Hippocampal formation (tissue), 2 donors: ENCODE measurements at places on chromosomes 2 and 18.

- no peak for DNase-seq
Measured at GRCh38 chr18:48479531-48479930, 59.3 kb upstream of the CTIF start.

DNA sequence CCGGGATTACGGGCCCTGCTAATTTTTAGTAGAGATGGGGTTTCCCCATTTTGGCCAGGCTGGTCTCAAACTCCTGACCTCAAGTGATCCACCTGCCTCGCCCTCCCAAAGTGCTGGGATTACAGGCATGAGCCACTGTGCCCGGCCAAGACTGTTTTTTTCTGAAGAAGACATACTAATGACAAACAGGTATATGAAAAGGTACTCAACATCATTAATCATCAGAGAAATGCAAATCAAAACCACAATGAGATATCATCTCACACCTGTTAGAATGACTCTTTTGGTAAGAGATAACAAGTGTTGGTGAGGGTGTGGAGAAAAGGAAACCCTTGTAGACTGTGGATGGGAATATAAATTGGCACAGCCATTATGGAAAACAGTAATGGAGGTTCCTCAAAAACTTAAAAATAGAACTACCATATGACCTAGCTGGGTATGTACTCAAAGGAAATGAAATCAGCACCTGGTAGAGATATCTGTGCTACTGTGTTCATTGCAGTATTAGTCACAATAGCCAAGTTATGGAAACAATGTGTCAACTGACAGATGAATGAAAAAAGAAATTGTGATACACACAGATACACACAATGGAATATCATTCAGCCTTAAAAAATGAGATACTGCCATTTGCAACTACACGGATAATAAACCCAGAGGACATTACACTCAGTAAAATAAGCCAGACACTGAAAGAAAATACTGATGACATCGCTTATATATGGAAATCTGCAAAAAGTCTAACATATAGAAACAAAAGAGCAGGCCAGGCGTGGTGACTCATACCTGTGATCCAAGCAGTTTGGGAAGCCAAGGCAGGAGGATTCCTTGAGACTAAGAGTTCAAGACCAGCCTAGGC is 20.8 kb downstream of the SOS1 start:
- no peak for DNase-seq

- no peak for DNase-seq
Measured at GRCh38 chr2:159903443-159904126, 105.6 kb upstream of the CD302 start.

DNA sequence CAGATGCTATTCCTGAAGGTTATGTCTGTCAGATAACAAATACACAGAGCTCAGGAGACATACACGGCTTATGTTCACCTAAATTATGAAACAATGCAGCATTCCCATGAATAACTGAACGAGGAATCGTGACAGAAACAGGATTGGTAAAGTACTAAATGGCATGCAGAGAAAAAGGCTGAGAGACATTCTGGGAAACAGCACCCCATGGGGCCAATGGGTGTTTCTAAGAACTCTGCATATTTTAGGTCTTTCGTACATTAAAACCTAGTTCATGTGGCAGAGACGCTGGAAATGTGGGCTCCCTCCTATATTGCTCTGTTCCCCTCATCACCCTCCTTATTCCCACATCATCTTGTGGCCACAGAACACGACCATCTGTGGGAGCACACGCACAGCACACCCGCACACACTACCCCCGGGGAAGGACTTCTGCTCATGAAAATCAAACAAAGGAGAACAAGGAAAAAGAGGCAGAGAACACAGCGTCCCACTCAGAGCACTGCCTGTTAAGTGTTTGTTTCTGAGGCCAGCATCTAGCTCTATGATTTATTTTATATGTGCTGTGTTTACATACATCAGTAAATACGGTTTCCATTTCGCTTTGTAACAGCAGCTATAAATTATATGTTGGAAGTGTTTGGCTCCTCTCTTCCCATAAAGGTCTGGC is 143.6 kb downstream of the AFF3 start:
- no peak for DNase-seq

GRCh38 chr18:60172030-60172429 is 200.5 kb downstream of the MC4R start:
- DNase-seq, result no peak

DNA sequence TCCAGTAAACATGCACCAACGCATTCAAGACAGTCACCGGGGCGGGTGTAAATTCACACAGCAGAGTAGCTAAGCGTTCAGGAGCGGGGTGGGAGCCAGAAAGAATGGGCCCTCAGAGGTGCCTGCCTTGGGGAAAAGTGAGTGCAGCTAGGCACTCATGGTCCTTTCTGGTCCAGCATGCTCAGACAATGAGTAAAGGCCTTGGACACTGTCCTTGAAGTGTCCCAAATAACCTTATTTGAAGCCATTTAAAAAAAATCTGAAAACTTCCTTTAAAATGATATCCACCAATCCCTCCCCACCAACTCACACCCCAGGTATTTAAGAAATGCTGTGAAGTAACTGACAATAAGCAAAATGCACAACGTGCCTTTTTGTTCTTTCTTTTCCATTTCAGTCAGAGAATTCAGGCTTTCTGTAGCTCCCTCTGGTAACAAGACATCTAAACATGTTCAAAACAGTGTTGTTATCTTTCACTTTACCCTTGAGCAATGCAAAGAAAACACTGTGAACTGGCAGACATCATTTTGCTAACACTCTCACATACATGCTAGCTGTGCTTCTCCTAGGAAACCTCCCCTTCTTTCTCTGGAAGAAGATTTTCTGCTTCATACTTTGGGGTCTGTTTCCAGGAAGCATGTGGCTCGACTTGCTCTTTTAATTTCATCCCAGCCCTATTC is 445.1 kb upstream of the SPRED2 start:
- no peak for DNase-seq

DNA sequence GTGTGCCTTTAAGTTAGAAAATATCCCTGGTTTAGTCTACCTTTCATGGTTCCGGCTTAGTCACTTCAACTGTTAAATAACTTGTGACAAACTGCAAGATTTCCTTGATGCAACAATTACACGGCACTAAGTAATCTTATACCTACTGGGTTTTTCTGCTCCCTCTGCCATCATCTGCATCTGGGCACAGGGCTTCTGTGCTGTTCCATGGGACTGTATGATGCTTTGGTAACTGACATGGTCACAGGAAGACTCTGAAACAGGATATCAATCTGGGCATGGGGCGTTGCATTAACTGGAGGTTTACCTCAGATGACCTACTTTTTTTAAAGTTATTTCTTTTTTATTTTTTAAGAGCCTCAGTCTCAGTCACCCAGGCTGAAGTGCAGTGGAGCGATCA is 365.4 kb downstream of the SS18 start:
- no peak for DNase-seq

DNA sequence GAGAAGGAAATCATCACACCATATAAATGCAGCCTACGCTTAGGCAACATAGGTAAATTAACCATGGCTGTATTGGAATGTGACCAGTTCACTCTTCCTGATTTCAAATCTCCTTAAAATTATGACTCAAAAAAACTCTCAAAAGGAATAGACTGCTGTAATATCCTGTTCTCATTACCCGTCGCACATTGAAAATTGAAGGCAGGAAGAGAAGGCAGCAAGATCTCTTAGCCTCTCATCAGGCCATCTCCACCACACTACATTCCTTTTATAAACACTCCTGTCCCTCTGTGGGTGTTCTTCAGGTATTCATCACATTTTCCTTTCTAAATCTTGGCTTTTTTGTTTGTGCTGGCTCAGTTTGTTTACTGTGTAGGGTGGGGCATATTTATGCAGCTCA is 83.2 kb downstream of the PPP1R1C start:
- no peak for DNase-seq

DNA sequence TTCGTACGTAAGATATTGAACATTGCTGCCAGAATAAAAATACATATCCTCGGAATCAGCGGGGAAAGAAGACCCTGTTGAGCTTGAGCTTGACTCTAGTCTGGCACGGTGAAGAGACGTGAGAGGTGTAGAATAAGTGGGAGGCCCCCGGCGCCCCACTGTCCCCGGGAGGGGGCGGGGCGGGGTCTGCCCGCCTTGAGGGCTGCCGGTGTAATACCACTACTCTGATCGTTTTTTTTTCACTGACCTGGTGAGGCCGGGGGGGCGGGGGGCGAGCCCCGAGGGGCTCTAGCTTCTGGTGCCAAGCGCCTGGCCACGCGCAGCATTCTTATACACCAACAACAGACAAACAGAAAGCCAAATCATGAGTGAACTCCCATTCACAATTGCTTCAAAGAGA is 324.0 kb upstream of the REG3G start:
- DNase-seq, result no peak

DNA sequence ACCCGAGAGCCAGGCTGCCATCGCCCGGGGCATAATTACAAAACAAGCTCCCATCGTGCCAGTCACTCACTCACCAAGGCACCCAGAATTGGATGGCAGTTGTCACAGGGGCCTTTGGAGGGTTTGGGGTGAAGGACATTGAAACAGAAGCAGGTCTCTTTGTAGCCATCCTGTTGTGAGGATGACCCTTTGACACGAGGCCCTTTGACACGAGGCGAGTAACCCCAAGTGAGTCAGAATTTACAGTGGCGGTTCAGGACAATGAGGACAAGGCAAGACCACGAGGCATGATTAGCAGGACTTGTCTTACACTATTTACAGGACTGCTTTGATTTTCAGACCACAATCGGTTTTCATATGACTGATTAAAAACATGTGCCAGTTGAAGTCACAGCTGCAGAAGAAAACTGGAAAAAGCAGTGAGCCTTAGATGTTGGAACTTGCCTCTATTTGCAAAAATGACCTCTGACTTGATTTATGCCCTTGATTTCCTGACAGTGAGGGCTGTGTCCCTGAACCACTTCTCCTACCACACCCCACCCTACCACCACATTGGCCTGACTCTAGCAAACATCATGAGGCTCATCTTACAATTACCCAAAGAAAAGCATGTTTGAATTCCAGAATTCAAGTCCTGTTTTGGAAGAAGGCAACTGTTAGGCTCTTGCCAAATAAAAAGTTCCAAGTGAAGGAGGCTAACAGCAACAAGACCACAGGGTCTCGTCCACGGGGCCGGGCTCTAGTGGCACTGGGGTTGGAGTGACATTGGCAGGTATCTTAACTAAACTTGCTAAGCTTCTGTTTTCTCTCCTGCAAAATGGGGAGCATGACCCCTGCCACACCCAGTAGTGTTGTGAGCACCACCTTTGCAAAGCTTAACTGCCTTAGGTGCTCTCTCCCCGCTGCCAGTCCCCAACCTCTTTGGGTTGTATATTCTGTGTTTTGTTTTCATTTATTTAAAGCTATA is 64.4 kb upstream of the FOSL2 start:
- no peak for DNase-seq

GRCh38 chr2:4047961-4048891 is 344.9 kb downstream of the DCDC2C start:
- no peak for DNase-seq

- no peak for DNase-seq
Measured at GRCh38 chr2:231167745-231168459, 30.5 kb upstream of the ARMC9 start.

- no peak for DNase-seq
Measured at GRCh38 chr2:58158481-58158880, 82.6 kb downstream of the FANCL start.

- no peak for DNase-seq
Measured at GRCh38 chr2:236257136-236257535, 7.1 kb downstream of the ASB18 start.

- DNase-seq, result peak; percentile 55
Measured at GRCh38 chr2:164430166-164430783, 191.0 kb downstream of the GRB14 start.

GRCh38 chr2:191462370-191462769 is 215.6 kb upstream of the NABP1 start:
- DNase-seq, result no peak

GRCh38 chr2:41967476-41968181 is 80.2 kb upstream of the PKDCC start:
- no peak for DNase-seq

GRCh38 chr2:135840601-135841000 is 3.6 kb upstream of the LCT start:
- DNase-seq, result peak; percentile 1

DNA sequence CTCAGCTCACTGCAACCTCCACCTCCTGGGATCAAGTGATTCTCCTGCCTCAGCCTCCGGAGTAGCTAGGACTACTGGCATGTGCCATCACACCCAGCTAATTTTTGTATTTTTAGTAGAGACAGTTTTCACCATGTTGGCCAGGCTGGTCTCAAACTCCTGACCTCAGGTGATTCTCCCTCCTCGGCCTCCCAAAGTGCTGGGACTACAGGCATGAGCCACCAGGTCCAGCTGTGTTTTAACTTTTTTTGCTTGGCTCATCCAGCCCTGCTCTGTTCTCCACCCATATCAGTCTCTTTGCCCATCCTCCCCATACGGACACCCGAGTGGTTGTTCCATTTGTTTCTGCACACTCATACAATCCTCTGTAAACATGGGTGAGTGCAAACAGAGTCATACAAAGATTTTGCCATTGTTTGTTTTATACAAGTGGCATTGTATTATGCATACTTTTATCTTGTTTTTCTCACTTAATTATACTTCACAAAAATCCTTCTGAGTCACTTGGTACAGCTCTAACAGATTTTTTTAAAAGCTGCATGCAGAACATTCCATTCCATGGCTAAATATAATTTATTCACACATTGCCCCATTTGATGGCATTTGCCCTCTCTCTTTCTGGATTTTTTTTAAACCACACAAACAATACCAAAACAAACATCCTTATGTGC is 5.3 kb downstream of the APOB start:
- DNase-seq, result no peak

GRCh38 chr18:59742325-59743111 is 45.3 kb upstream of the CCBE1 start:
- DNase-seq, result no peak

DNA sequence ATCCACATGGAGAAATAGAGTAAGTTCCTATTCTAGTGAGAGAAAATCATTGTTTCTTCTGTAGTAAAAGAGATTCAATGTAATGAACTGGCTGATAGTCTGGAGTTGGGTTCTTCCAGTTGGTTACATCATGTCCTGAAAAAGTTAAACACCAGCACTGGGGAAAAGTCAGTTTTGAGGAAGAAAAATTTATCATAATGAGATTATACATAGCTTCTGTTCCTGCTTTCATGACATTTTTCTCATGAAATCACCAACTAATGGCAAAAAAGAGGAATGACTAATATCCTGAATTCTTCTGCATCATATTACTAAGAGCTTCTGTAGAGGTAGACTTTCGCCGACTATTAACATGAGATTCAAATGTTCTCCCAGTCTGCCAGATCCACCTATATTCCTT is 69.2 kb upstream of the SLC9A2 start:
- DNase-seq, result no peak

DNA sequence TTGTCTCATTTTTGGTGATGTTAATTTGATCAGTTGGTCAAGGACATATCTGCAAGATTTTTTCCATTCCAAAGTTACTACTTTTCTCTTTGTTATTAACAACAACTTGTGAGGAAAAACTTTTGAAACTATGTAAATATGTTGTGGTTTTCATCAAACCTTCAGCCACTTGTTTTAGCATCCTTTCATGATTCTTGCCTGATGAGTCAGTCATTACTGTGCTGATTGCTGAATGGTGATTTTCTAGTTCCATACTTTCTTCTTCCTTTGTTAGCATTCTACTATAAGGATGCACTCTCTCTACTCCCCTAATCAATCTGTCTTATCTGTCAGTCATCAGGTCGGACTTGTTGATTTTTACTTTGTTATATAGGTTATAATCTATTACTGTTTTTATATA is 10.9 kb downstream of the TMEM87B start:
- no peak for DNase-seq

- DNase-seq, result no peak
Measured at GRCh38 chr2:46970334-46971288, 55.0 kb upstream of the MCFD2 start.

- no peak for DNase-seq
Measured at GRCh38 chr2:137091704-137092103, 326.4 kb downstream of the THSD7B start.
